Activated CD4-positive, CD25-positive, alpha-beta regulatory T cell treated with anti-CD3 and anti-CD28 coated beads, Interleukin-2, amount 50 U/mL, for 24 hours (primary cell): ENCODE measurements at places on chromosomes 1 and 21.

DNA sequence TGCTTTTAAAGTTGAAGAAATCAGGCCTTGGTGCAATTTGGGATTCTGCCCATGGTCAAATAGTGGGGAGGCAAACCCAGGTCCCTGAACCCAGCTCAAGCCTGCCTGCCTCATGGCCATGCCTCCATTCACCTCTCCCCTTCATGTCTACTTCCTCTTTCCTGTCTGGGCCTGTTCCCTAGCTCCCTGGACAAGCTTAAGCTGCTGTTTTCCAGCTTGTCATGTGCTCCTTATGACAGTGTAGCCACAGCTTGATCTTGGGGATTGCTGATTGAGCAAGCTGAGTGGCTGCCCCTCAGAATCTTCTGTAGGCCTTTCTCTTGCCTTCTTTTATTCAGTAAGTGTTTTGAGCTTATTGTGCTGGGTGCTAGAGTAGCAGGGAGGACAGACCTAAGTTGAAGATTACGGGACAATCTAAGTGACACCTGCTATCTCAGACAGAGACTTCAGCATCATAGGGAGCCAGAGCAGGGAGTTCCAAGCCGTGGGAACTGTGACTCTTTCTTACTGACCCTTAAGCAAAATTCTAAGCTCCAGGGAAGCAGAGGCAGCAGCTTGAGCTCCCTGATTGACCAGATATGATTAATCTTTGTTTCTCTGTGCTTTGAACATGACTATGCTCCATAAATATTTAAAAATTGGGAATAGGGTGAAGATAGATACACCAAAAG lies 520 bp upstream of the MR1 start:
- peak; percentile 18 for ATAC-seq

DNA sequence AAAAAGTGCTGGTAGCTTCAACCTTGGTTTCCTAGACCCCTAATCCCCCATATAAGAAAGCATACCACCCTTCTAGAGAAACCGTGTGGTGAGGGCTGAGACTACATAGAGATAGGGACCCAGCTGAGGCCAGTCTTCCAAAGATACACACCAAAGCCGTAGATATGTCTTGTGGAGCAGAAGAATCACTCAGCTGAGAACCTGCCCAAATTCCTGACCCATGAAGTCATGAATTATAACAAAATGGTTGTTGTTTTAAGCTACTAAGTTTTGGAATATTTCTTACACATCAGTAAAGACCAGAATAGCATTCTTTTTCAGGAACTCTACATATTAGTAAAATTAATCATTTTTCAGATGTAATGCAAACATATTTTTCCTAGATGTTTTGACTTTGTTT lies 3.3 kb upstream of the SNRPE start:
- no peak for ATAC-seq

DNA sequence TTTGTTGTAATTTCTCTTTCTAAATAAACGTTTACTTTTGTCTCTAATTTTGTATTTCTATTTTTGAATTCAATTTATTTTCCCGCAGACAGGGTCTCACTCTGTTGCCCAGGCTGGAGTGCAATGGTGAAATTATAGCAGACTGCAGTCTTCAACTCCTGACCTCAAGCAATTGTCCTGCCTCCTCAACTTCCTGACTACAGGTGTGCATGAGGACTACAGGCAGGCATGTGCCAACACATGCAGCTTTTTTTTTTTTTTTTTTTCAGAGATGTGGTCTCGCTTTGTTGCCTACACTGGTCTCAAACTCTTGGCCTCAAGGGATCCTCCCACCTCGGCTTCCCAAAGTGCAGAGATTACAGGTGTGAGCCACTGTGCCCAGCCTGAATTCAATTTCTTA lies 36.7 kb upstream of the IL20 start:
- no peak for ATAC-seq

DNA sequence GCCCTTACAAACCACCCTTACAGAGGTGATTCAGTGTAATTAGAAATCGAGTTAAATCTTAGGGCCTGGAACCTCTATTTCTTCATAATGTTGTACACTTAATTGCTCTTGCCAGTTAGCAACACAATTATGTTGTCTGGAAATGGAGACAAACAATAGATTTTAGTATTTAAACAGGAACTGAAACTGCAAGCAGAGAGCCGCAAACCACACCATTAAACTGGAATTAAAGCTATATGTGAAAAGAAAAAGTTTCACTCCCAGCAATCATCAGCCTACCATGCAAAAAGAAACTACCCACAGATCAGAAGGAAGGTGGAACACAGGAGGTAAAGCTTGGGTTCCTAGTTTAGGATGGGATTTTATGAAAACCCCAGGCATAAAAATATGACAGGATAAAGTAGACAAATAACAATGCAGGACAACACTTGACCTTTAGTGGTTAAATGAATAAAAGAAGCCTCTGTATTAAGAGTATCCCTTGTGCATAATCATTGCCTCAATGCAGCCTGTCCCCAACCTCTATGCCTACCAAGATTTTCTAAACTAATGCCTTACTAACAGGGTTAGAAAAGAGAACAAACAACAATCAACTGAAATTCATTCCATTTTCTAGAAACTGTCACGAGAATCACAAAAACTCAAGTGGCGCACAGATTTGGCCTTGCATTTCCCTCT lies 304.3 kb upstream of the ESRRG start:
- no peak for ATAC-seq

DNA sequence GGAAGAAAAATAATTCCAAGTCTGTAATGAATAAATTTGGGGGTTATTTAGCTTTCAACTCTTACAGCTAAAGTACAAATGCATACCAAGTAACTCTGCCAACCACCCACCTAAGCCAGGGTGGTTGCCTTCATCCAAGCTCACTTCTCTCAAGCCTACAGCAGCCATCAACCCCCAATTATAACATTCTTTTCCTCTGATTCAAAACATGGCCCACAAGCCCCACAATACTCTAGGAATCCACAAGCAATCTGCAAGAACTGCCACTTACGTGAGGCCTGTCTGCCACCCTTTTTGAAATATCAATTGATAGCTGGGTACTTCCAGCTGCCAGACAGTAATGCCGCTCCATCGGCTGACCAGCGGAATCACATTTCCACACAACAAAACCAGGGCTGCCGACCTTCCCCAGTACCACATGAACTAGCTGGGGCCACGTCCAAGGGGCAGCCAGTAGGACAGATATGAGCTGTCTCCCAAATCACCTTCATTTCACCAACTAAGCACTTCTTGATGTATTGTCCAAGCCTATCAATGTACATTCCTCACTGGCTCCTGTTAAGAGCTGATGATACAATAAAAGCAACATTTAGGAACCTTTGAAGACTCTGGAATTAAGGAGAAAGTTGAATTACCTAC lies 3.2 kb downstream of the LBR start:
- ATAC-seq: no peak

GRCh38 chr1:6635910-6636760 lies 11.5 kb downstream of the THAP3 start:
- no peak for ATAC-seq

DNA sequence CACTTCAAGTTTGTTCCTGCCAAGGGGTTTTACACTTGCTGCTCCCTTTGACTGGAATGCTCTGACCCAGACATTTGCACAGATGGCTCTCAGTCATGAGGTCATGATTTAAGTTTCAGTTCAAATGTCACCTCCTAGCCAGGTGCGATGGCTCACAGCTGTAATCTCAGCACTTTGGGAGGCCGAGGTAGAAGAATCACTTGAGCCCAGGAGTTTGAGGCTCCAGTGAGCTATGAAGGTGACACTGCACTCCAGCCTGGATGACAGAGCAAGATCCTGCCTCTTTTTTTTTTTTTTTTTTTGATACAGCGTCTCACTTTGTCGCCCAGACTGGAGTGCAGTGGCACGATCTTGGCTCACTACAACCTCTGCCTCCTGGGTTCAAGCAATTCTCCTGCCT lies 4.5 kb upstream of the ZMYM4 start:
- no peak for ATAC-seq

DNA sequence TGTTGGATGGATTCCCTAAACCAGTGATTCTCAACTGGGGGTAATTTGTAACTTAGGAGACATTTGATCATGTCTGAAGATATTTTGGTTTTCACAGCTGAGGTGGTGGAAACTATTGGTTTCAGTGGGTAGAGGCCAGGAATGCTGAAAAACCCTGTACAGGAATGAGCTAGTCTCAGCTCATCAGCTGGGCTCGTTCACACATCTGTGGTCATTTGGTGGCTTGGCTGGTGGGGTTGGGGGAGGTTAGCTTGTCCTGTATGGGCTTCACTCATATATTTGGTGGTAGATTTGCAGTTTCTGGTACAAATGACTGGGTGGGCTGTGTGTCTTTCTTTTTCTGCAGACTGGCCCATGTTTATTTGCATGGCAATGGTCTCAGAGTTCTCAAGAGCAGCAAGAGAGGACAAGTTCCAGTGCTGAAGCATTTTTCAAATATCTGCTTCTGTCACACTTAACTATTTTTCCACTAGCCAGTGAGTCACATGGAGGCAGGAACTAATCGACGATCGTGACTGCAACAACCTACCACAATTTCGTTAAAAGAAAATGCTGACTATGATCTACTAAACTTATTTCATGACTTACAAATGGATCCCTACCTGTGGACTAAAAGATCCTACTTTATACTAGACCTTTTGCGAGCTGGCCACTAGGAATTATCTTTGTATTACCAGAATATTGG lies 321.7 kb upstream of the PLXNA2 start:
- no peak for ATAC-seq

DNA sequence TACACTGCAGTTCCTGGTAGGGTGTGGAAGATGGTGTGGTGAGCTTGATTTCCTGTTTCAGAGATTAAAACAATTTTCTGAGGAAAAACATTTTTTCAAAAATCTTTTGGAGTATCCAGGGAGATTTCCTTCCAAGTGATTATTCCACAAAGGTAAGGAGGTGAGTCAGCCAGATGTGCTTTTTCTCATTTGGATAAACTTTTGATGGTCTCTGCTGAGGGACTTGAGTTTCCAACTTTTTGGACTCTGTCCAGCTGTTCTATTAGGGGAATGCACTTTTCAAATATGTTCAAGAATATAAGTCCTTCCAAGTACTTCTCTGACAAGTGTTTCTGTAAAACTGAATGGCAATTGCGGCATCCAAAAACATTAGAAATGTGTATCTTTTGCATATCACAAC lies 628.8 kb upstream of the ADAMTS5 start:
- no peak for ATAC-seq

DNA sequence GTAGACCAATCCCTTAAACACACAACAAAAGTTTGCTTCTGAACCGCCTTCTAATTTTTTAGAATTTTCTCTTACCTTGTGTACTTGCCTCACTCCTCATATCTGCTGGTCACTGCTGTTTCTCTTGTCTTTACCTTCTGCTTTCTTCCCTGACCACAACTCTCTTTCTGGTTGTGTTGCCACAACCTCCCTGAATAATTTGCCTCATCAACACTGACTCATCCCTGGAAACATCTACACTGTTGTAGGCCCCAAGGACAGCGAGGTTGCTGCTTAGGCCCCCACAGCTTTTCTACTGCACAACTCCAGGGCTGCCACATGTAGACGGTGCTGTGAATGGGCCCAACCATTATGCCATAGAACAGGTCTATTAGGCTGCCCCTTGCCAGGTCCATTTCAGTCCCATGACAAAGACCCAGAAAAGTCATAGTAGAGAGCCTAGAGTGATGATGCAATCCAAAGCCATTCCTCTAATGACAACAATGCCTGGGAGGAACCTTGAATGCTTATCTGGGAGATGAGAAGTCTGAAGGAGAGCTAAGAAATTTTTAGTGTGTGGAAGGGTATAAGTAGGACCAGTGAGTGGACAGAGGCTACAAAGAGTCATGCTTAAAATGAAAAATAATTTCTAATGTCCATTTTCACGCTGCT lies 36.6 kb upstream of the LCE5A start:
- no peak for ATAC-seq

- no peak for ATAC-seq
These were observed 27.3 kb downstream of the F3 start for GRCh38 chr1:94514095-94514727.

DNA sequence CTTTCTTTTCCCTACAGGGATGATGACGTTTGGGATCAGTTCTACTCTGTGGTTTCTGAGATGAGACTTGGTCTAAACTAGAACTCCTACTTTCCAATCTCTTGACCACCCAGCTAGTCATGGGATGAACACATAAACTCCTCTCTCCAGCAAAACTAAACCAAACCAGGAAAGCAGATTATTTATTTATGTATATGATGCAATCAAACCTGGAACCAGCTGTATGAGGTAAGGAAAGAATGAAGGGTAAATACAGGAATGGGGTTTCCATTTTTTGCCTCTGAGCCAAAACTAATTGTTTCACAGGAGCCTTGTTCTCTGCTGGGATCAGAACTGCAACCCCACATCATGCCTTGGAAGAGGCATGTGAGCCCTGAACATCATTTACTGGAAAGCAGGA lies 3.3 kb upstream of the AGT start:
- ATAC-seq: no peak

DNA sequence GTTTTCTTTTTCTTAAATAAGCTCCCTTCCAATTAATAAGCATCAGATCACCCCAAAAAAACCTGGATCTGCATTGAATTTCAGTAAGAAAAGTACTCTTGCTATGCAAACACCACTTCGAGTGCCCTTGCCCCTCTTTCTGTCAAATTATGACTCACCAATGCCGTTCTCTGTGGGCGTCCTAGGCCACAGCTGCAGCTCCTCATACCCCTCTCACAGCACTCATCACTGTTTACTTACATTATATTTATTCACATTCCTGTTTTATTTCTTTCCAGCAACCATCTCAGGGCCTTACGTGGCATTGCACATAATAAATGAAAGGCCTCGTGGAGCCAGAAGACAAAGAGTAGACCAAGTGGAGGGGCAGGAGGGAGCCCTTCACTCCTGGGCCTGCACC lies 99.1 kb upstream of the CTTNBP2NL start:
- no peak for ATAC-seq

DNA sequence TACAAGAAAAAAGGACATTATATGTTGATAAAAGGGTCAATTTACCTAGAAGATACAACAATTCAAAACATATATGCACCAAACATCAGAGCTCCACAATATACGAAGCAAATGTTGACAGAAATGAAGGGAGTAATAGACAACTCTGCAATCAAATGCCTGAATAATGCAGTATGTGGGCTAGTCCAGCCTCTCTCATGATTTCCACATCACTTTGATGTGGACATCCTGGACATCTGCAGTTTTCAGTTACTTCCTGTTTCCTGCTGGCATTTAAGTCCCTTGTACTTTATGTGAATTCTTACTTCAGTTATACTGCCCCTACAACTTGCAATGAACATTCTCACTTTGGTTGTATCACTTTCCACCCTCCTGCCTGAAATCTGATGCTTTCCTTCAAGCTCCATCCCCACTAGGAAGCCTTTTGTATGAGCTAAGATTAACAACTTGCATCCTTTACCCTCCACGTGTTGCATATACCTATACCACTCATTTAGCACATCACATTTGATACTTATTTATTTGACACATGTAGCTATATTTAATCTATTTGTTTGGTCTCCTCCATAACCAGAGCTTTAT lies 36.7 kb downstream of the DISC1 start:
- no peak for ATAC-seq
